ENCODE measurements at places on chromosomes 16 and 17.
A peak's percentile ranks its signal among the peaks of the same experiment; 100 is the strongest.

DNA sequence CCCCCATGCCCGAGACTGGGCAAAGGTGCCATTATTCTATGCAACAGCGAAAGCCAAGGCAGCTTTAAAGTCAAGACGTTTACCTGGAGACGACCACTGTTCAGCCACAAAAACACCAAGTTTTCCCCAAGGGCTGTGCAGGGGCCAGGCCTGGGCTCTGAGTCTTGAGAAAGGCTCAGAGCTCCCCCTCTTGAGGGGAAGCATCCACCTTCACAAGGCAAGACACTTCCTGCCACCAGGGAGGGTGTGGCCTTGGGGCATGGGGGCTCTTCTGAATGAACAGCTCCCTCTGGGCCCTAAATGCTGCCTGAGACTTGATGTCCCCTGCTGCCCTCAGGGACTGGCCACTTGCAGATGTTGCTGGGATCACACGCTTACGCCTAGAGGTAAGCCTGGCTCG is 26.5 kb downstream of the PDIA2 start:
- DNase-seq, result no peak

DNA sequence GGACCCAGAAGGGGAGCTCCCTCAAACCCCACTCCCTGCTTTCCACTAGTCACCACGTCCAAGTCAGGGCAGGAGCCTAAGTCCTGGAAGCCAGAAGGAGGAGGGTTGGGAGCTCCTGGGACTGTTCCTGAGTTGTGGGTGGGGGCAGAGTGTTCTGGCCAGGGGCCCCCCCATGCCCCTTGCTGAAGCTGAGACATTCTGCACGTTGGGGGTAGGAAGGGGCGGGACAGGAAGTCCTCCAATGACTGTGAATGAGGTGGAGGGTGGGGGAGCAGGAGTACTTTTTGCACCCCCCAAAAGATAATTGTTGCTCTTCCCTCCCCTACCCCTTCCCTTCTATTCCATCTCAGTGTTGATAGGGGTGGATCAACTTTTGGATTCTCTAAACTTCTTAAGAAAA is 21.4 kb upstream of the C17orf113 start:
- no peak for DNase-seq

- DNase-seq, result peak; percentile 89
Observed at GRCh38 chr17:44556832-44557606, at the start of gene FZD2. Gene FZD2, plus strand, starts transcription at chr17:44557484. Its CDS starts 205 bp downstream, at chr17:44557689.

- peak; percentile 3 for DNase-seq
Observed at GRCh38 chr17:74522381-74523105, 8.7 kb downstream of the CD300LB start.

- DNase-seq, result peak; percentile 8
Observed at GRCh38 chr17:81517339-81518112, 4.9 kb upstream of the ACTG1 start.

DNA sequence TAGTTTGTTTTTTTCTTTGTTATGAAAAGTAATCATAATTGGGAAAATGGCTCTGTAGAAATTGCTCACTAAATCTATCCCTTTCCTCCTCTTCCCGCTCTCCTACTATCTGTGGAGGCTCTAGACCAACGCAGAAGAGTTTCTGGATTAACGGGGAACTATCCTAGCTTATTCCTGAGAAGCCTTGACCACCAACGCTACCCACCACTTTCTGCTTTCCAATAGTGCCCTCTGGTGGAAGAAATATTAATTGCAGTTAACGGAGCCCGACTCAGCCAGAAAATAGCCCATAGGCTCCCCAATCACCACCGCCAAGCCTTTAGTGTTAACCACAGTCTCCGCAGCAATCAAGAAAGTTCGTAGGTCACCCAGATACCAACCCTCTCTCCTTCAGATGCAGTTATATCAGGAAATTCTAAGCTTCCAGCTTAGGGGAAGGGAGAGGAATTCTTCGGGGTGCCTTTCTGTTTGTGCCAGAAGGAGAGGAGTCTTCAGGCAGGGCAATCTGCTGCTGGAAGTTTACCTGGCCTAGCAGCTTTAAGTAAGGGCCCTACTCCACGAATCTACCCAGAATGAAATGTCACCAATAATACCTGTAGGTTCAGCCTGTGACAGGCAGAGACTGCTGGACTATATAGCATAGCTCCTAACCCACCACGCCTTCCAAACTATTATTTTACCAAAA is 23.0 kb upstream of the NSRP1 start:
- DNase-seq, result peak; percentile 93

DNA sequence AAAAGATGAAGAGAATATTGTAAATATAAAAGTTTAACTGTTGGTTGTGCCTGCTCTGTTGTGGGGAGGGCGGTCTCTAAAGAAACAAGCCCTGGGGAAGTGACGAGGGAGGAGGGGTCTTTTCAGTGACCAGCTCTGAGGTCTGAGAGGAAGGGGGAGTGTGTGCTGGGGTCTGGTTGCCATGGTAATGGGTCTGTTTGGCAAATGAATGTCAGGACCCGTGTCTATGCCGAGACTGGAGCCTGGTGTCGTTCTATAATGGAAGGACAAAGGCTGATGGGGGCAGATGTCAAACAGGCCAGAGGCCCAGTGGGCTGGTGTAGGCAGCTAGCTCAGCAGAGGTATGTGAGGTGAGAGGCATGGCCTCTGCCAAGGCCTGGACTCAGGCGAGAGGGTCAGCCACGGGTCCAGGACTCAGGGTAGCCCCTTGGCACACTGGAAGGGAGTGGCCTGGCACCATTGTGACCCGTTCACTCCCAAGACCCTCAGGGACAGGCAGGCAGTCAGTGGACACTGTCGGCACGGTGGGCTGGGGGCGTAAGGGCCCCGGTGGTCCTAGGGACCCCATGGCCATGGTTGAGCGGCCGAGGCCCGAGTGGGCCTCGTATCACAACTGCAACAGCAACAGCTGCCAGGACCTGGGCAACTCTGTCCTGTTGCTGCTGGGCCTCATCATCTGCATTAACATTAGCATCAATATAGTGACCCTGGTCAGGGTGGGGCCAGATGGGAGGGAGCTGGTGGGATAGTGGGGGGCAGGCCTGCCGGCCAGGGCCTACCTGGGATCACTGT is at the start of gene SPEM1:
Gene SPEM1 (plus strand): TSS at position 506 of the 792 bp plus-strand sequence. CDS start 61 bp downstream, at position 567.
- DNase-seq, result no peak
